ENCODE measurements at places on chromosomes 5 and 9.

DNA sequence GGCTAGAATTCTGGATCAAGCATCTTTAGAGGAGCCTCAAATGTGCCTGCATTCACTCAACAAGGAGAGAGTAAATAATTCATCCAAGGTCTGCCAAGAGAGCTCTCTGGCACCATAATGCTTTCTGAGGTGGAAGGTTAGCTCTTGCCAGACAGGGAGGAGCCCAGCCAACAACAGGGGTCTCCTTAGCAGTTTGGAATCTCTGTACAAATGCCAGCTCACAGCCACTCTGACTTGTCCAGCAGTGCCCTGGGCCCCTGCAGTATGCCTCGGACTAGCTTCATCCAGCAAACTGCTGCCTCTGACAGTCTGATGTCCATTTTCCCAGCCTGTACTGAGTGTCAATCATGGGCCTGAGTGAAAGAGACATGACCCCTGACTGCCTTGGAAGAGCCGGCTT is 127.2 kb upstream of the SLC44A1 start:
- no peak for DNase-seq

- no peak for DNase-seq
Observed at GRCh38 chr9:89408628-89409101, 89.2 kb downstream of the SEMA4D start.

- no peak for DNase-seq
Observed at GRCh38 chr5:113118765-113119164, 142.2 kb downstream of the DCP2 start.

DNA sequence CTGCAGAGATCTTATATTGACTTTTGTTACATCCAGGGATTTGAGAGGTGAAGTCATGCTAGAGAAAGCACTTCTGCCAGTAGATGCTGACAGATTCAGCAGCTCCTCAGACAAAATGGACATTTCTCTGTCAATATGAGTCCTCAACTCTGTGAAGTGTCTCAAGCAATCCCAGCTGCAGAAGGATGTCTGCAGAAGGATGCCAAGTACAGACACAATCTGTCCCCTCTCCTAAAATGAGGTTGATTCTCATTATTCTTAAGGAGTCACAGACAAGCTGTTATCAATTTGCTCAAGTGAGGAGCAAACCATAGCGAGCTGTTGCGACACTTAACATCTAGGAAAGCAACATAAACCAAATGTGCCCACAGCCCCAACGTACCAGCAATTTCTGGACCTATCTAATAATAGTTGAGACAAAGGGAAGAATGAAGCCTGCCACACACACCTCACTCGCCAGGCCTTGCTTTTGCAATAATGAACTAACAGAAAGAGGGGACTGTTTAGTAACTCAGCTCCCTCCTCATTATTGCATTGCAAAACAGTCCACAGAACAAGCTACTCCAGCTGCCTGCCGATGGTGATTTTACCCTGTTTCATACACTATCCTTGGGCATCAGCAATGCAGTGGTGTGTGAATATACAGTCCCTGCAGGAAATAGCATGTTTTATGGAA is 364.2 kb upstream of the PDE4D start:
- DNase-seq = no peak

- DNase-seq = no peak
Observed at GRCh38 chr9:72486594-72486955, 34.8 kb upstream of the TMC1 start.

GRCh38 chr9:128919402-128920089 is 1.2 kb upstream of the PHYHD1 start:
- DNase-seq = no peak

GRCh38 chr5:116595498-116595897 is 20.9 kb upstream of the SEMA6A start:
- DNase-seq = no peak

DNA sequence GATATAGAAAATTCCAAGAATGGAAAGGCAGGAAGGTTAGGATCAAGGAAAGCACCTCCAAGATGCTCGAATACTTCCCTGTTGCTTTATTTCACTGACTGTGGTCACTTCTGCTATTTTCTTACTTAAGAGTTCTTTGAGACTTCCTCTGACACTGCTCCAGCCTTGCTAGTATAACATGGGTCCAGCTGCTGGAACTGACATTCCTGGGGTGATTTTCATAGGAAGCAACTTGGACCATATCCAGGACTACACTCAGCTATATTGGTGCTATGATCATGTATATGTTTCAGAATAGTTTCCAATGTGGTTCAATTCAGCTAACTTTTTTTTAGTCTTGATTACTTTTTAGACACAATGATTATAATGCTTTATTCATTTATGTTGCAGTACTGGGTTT is 81.6 kb upstream of the CKMT2 start:
- DNase-seq = peak; percentile 43

DNA sequence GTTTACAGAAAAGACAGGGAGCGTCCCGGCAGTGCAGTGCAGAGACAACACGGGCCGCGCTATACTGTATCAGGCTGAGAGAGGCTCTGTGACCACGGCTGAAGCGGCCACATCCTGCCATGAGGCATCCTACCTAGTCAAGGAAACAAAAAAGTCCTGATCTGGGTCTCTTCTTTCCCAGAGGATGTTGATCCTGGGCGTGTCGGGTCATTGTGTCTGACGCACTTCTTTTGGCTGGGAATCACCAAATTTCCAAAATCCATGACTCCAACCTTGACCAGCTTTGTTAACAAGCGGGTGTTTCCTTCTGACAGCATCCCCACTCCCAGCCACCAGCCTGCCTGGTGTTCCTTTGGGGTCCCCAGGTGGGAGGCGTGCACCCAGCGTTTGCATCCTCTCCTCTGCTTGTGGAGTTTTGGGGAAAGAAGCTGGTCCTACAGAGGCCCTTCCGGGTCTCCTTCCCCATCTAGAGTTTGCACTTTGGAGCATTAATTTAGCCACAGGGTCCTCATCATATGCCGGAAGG is 91.4 kb upstream of the RAI14 start:
- no peak for DNase-seq

DNA sequence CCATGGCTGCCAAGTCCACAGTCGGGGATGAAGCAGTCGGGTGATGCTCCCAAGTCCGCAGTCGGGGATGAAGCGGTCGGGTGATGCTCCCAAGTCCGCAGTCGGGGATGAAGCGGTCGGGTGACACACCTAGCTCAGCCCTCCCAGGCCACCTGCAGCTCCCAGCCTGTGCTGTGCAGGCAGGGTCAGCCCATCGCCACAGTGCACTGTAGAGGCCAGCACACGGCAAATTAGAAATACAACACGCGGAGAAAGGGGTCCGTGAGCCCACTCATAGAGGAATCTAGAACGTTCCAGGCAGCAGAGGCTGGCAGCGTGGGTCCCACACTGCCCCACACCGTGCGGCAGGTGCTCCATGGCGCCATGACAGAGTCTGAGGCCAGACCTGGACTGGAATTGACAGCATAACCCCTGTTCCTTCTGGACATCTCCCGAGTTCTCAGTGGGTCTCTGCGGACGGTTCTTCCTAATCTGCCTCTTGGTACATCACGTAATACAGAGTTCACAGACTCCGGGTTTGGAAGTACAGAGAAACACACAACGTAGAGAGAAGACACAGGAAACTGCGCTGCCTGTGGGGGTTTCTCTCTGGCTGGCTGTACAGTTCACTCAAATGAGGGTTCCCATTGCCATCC is 7.7 kb upstream of the EXOC3 start:
- no peak for DNase-seq

- DNase-seq = no peak
Observed at GRCh38 chr9:69046723-69047122, 11.2 kb downstream of the FXN start.

- no peak for DNase-seq
Observed at GRCh38 chr9:107387409-107387808, 102.2 kb downstream of the KLF4 start.

DNA sequence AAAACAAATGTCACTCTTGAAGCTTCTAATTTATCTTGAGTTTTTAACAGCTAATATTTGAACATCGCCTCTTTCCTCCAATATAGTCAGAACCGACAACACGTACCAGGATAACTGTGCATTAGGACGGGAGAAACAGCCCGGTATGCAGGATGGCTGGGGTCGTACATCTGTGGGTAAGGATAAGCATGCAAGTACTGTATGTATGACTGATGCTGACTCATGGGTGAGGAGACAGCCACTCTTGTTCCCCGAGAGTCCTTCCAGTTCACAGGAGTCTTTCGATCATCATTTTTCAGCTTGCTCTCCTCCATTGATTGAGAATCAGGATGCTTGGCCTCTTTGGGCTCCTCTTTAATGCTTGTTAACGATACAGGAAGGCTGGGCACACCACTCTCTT is 102.3 kb downstream of the ZNF608 start:
- peak; percentile 79 for DNase-seq

Data from fibroblast of skin of right biceps (primary cell).